ENCODE measurements at places on chromosomes 13 and 19.

DNA sequence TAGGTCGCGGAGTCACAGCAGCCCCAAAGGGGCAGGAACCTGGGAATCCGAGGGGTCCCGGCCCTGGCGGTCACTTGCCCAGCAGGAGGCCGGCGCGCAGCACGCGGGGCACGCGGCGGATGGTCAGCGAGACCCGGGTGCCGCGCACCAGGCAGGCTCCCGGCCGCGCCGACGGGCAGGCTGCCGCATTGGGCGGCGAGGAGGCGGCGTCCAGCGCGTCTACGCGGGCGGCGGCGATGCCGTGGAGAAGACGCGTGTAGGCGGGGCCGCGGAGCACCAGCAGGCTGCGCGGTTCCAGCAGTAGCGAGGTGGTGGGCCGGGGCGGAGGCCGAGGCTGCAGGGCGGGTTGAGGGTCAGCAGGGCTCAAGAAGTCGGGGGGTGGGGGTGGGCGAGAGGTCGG, 607 bp upstream of the SYNE4 start:
- DNase-seq: peak; percentile 57

DNA sequence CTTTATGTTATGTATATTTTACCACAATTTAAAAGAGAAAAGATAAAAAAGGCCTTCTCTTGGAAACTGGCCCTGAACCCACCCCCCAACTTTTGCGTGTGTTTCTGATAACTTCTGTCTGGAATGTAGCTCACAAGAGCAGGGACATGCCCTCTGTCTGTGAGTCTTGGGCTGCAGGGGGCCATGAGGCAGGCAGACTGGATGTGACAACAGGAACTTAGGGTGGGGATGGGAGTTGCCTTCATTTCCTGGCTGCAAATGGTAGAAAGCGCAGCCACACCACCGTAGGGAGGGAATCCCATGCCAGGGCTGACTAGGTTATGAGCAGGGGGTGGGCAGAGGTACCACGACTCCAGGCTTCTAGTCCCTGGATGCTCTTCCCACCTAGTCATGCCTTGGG, 21.9 kb downstream of the CILP2 start:
- DNase-seq: no peak

GRCh38 chr13:87344176-87344575, 327.0 kb upstream of the SLITRK5 start:
- no peak for DNase-seq

DNA sequence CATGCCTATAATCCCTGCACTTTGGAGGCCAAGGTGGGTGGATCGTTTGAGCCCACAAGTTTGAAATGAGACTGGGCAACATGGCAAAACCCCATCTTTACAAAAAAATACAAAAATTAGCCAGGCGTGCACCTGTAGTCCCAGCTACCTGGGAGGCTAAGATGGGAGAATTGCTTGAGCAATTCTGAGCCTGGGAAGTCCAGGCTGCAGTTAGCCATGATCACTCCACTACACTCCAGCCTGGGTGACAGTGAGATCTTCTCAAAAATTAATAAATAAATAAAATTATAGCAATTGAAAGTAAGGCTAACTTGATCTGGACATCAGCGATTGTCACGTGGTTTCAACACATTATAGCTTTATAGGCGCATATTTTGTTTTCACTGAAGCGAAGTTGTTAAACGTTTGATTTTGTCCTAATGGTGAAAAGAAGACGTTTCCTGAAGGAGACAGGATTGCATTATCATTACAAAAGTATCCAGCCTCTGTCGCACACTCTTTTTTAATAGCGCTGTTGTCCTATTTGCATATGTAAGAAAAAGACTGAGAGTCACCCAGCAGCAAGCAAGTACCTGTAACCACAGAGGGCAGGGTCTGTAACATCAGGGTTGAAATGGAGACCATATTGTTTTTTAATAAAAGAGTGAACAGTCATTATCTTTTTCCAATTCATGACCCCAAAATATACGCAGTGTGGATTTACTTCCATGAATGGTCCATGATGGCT, 335.7 kb downstream of the DCT start:
- DNase-seq: no peak

GRCh38 chr19:9487016-9487415, 11.4 kb downstream of the ZNF560 start:
- no peak for DNase-seq

- no peak for DNase-seq
Observed at GRCh38 chr19:54281007-54281728, at the start of gene LILRB2. LILRB2 (minus strand) TSS chr19:54281110; CDS start chr19:54280496, 614 bp downstream.

DNA sequence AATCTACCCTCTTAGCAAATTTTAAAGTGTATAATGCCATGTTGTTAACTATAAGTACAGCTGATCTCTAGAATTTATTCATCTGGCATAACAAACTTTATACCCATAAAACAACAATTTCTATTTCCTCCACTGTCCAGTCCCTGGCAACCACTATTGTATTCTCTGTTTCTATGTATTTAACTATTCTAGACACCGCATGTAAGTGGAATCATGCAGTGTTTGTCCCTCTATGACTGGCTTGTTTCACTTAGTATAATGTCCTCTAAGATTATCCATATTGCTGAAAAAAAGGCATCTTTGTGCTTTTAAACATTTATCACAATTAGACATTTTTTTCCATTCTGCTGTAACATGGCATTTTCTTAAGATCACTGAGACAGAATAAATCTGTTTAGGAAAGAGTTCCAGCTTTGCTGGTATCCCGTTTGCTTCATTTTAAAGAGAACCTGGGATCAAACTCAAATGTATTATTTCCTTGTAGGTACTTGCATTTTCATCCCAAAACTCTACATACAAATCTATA, 1191.0 kb downstream of the SLITRK5 start:
- DNase-seq: no peak

DNA sequence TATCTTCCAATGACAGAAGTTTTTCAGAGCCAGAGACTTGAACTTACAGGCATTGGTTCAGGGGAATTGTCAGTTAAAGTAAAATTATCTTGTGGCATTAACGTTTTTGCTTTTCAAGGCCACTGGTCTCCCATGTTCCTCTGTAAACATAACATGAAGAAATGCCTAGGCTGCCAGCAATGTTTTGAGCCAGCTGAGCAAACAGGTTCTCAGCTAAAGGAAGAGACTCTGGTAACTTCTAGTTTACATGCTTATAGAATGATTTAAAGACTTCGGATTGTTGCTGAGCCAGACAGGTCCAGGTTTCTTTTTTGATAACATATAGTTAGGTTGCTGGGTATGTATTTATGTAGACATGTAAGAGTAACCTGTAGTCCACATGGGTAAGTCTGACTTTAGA, 35.7 kb downstream of the ZNF493 start:
- DNase-seq: no peak

DNA sequence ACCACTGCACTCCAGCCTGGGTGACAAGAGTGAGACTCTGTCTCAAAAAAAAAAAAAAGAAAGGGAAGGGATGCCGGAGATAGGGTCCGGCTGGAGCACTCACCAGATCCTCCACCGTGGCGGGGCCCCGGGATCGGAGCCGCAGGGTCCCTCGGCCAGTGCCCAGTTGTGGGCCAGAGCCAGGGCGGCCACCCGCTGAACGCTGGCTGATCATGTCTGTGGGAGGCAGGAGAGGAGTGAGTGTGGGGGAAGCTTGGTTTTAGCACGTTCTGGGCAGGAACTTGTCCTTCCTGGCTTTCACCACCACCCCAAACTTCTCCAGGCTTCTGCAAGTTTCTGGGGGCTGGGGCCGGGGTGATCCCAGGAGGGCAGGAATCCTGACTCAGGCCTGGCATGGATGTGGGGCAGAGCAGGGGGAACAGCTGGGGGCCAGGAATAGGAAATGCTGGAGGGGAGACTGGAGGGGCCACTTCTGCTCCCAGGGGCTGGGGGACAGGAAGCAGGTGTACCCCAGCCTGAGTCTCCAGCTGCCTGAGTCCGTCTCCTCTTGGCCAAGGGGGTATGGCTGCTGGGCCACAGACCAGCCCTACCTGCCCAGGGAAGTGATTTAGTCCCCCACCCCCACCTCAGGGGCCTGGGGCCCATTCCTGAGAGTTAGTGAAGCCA, 4.3 kb upstream of the PTGER1 start:
- DNase-seq: no peak

GRCh38 chr13:99751517-99752199, 219.9 kb downstream of the ZIC5 start:
- no peak for DNase-seq

DNA sequence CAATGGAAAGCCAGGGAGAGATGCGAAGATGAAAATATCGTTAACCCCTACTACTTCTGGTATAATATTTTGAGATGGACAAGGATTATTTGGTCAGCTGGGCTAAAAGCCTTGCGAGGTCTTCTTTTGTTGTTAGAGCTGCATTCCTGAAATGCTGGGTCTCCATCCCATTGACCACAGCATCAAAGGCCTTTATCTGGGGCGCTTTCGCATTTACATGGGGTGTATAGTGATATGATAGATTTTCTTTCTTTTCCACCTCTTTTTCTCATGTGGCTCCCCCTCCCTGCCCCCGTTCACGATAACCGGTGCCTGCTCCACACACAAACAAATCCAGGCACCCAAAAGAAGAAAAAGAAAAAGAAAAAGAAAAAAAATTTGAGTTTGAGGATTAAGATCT, 77.5 kb downstream of the ZNF536 start:
- no peak for DNase-seq

DNA sequence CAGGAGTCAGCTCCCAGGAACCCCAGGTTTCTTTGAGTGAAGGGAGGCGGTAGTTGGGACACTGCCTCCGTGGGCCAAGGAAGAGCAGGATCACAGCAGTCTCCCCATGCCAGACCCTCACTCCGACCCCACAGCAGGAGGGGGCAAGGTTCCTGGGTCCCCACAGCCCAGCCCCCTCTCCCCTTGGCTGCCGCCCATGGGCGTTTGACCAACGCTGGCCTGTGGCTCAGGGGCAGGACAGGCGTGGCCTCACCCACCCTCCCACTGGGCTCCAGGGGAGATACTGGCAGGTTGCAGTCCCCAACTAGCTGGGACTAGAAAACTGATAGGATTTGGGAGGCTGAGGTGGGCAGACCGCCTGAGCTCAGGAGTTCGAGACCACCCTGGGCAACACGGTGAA, 9.2 kb downstream of the COPE start:
- no peak for DNase-seq

DNA sequence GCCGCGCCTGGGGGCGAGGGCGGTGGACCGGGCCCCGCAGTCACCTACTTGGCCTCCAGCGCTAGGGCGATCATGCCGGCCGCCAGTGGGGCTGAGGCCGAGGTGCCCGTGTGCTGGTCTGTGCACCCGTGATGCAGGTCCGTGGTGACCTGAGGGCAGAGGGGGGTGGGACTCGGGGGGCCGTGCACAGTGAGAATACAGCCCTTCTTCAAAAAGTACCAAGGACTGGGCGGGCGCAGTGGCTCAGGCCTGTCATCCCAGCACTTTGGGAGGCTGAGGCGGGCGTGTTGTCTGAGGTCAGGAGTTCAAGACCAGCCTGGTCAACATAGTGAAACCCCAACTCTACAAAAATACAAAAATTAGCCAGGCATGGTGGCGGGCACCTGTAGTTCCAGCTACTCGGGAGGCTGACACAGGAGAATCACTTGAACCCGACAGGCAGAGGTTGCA, 5.0 kb upstream of the C19orf25 start:
- DNase-seq: no peak

- no peak for DNase-seq
Observed at GRCh38 chr13:66513728-66514127, 716.4 kb downstream of the PCDH9 start.

DNA sequence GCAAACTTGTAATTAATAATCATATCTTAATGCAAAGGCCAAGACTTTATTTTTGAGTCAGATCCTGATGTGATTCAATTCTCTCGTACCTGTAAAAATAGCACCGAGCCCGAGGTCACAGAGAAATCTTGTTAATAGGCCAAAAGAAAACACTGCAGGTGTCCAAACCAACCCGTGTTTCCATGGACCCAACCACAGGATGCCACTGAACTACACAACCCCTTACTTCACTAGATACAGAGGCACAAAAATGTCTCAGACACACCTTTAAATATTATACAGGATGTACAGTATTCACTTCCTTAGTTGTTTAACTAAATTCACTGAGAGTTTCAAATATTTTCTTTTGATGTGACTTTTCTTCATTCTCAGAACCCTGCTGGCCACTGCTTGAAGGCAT, 530.9 kb downstream of the MYO16 start:
- no peak for DNase-seq

DNA sequence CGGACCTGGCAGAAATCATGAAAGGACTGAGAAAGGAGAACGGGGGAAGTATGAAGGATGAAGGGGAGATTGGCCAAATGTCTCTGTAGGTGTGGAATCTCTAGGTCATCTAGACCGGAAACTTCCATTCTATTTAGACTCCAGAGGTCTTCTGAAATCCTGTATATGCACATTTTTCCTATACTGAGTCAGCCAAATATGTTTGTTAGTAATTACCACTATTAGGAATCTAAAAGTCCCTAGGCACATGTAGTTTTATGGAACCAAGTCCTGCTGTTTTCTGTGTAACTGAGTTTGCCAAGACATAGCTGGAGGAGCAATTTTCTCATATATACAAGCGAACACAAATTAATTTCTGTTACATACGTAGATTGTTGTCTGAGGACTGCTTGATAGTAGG, 498.1 kb downstream of the GPC5 start:
- DNase-seq: no peak

DNA sequence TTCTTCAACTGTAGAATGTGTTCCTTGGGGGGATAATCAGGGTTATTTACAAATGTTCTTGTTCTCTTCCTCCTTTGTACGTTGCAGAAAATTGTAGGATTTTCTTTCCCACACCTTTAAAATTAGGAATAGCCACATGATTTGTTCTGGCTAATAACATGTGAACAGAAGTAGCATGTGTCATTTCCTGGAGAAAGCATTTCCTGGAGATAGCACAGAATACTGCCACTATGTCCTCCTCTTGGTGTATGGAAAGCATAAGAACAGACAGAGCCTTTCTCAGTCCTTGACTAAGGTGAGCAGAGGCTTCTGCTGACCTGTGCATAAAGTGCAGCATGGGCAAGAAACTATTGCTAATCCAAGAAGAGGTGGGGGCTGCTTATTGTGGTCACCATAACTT, 101.8 kb downstream of the FAM216B start:
- DNase-seq: peak; percentile 21

GRCh38 chr19:40598918-40599307, 2.3 kb upstream of the LTBP4 start:
- no peak for DNase-seq

- DNase-seq: no peak
Observed at GRCh38 chr13:40666933-40667621, 636 bp upstream of the FOXO1 start.

GRCh38 chr13:73984949-73985691, 149.1 kb downstream of the KLF12 start:
- DNase-seq: no peak

GRCh38 chr13:79628463-79628862, 147.5 kb downstream of the NDFIP2 start:
- DNase-seq: peak; percentile 56

DNA sequence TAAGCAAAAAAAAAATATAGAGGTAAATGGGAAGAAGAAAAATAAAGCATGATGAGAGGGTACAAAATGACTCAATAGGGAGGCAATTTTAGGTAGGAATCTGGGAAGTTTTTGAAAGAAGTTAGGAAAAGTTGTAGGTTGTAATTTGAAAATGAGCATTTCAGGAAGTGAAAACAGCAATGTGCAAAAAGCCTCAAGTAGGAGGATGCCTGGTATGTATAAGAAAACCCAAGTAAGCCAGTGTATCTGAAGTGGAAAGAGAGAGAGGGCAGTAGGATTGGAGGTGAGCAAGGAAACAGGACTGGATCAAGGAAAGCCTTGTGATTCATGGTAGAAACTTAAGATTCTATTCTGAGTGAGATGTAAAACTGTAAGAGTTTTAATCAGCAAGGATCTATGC, 121.6 kb upstream of the SPRY2 start:
- no peak for DNase-seq

Measured in fibroblast of villous mesenchyme (primary cell).